T-helper 2 cell treated with Interferon-gamma antibody and Interleukin-4, amounts not matched to agents 5 μg/mL and 100 μg/mL, for 36 hours (primary cell): ENCODE measurements at places on chromosomes 5 and 9.

GRCh38 chr9:18384066-18384465, 89.9 kb upstream of the ADAMTSL1 start:
- DNase-seq, result no peak

DNA sequence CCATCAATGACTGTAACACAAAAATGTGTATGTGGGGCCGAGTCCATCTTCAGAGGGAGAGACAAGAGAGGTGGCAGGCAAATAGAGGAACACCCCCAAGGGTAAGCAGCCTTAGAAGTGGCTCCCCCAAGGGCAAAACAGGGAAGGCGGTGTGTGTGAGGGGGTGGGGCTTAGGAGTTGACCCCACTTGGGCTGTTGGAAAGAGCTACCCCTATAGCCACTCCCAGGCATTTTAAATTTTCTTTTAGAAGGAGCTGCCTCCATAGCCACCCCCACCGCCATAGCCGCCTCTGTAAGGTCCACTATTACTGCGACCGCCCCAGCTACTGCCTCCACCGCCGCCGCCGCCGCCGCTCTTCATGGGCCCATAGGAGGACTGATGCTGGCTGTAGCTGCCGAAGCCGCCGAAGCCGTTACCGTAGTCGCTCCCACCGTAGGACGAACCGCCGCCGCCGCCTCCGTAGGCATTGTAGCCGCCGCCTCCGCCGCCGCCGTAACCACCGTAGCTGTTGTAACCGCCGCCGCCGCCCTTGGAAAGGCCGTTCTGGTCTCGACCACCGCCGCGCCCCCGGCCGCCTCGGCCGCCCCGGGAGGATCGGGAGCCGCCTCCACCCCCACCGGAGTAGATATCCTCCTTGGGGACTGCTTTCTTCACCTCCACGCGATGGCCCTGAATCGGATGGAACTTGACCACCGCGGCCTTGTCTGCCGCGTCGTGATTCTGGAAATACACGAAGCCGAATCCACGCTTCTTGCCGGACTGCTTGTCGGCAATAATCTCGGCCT, 1.1 kb downstream of the HNRNPA0 start:
- peak; percentile 32 for DNase-seq

DNA sequence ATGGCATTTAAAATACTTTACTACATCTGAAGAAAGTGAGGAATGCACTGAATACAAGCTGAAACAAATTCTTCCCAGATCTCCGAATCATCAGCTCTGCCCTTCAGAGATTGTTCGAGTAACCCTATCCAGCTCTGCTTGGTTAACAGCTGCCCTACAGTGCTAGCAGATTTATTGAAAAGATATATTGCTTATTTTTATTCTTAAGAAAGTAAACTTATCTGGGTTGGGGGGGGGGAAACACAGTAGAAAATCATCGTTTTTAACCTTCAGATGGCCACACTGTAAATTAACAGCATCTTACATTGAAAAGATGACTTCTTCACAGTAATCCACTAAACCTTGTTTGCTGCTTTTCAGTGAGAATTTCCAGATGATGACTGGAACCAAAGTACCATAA, 210.8 kb downstream of the NFIB start:
- no peak for DNase-seq

DNA sequence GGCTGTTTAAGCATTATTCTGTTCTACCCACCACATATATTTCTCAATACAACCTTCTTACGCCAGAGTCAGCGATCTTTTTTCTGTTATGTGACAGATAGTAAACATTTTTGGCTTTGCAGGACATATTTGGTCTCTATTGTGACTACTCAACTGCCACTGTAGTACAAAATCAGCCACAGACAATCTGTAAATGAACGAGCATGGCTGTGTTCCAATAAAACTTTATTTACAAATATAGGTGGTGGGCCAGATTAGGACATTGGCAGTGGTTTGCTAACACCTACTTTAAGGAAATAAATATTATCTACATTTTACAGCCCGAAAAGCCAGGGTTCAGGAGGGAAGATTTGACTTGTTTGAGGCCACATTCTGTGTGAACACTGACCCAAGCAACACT, 40.2 kb upstream of the FBXW11 start:
- DNase-seq, result no peak

GRCh38 chr9:13330396-13331004, 51.0 kb upstream of the MPDZ start:
- no peak for DNase-seq

DNA sequence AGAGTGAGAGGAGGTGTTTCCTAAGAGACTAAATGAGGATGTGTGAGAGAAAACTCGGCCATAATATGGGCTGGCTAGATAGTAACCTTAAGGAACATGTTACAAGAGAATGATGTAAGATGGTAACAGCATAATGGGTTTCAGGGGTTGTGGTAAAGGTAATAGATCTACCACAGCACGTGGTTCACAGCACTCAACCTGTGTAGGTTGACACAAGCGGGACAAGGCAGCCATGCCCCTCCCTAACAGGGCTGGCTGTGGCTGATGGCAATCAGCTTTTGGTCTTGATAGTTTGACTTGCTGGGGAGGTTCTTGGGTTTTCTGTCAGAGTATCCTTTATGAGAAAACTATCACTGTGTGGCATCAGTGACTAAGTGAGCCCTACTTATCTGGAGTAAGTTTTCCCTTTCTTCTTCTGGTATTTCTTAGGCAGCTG, 138.6 kb downstream of the TRIO start:
- peak; percentile 57 for DNase-seq

- DNase-seq, result no peak
Measured at GRCh38 chr5:93381057-93381456, 200.0 kb downstream of the NR2F1-AS1 start.

- DNase-seq, result no peak
Measured at GRCh38 chr5:1129711-1130055, 17.8 kb upstream of the SLC12A7 start.

- no peak for DNase-seq
Measured at GRCh38 chr9:98989036-98990000, 45.6 kb downstream of the COL15A1 start.

- DNase-seq, result no peak
Measured at GRCh38 chr5:72889324-72889723, 66.5 kb upstream of the FCHO2 start.

DNA sequence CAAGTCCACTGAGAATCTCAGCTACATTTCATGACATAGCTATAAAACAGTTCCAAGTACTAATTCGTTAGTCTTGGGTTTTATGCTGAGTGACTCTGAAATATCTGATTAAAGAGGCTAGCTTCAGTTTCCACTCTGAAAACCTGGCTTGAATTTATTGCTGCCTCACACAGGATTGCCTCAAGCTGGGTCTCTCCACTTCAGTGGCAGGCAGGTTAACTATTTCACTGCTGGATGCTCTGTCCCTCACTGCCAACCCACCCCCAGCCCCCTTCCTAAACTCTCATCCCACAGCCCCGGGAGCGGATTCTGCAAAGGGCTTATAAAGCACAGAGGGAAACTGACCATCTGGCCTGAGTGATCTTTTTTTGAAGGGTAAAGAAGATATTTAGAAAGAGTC, 318.3 kb downstream of the MLLT3 start:
- no peak for DNase-seq

GRCh38 chr5:143447983-143448382, 44.5 kb upstream of the NR3C1 start:
- DNase-seq, result no peak

DNA sequence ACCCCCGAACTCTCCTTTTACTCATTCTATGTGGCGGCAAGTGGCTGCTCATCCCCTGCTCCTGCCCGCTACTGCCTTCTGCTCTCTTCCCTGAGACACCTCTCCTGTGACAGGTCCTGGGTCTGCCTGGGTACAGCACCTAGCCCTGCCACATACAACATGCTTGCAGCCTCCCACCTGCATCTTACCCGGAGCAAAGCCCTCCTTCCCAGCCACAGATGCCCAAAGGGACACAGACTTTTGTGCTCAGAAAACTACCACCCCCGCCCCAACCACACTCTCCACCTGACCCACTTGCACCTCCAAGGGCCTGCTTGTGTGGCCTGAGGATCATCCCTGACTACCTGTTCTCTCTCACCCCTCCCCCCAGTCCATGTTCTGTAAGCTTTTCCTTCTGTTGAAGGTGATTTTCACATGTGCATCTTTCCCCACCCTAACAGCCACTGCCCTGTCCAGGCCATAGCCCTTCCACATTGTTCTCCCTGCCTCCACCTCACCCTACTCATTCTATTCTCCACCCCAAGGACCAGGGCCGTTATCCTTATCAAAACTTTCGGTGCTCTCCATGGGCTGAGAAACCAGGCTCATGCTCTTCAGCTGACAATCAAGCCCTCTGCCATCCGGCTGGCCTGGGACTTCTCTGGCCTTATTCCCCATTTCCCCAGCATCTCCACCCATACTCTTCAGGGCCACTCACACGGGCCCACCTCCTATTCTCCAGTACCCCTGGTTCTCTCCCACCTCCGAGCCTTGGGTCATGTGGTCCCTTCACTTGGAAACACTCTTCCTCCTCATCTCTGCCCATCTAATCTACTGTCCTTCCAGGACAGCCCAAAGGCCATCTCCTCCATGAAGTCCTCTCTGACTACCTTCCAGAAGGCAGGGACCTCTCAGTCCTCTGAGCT, 46.4 kb upstream of the ALDH1B1 start:
- no peak for DNase-seq

DNA sequence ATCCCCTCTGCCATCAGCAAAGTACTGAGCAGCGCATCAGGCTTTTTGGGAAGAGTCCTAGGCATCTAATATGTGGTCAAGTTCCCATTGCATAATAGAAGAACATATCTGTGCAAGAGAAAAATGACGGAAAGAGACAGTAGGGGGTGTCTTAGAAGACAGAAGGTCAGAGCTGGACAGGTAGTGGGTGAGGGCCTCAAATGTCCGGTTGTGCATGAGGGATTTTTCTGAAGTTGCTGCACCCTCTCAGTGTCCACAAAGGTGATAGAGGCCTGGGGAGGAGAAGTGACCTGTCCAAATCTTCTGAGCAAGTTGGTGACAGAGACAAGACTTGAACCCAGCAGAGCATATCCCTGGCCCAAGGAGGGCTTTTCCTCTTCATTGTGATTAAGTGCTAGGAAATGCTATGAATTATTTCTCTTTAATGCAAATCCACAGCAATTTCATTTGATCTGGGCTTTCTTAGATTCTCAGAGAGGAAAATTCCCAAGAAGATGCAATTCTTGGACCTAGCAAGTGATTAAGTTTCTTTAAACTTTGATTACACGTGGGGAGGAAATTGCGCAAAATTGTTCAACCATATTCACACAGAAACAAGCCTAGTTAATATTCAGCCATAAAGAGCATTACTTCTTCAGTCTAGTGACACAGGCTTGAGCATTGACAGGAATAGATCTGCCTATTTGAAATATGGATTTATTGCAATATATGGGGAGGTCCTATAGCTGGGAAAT, at the start of gene OR2S2:
Gene OR2S2 (minus strand): TSS at position 51 of the 734 bp plus-strand sequence. CDS start 56 bp downstream, outside the sequence.
- no peak for DNase-seq

- DNase-seq, result no peak
Measured at GRCh38 chr5:104472811-104473210, 910.2 kb upstream of the NUDT12 start.
